Activated CD4-positive, alpha-beta T cell treated with anti-CD3 and anti-CD28 coated beads, Interleukin-2, Interleukin-4, amounts not matched to agents 100 ng/mL and 50 ng/mL, durations not matched to agents 16 hours and 8 hours (primary cell): ENCODE measurements at places on chromosomes 4 and X.

GRCh38 chr4:142110136-142110535 lies 473.8 kb downstream of the IL15 start:
- no peak for DNase-seq

DNA sequence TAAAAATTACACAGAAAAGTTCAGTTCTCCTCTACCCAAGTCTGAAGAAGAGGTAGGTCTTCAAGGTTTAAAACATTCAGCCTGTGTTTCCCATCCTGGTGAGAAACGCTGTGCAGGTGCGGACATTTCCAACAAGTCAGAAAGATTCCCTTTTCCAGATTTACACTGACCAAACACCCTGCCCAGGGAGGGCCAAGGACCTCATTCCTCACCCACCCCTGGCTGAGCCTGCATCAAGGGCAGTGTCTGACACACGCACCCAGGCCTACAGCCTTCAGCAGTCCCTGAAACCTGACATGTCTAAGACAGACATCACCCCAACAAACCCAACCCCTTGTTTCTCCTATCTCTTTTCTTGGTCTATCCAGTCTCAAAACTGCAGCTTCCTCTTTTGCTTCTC lies 105.9 kb downstream of the APBB2 start:
- DNase-seq, result no peak

- no peak for DNase-seq
These were observed 30.6 kb downstream of the ANK2 start for GRCh38 chr4:113080050-113080449.

GRCh38 chr4:79695848-79696247 lies 287.8 kb upstream of the GK2 start:
- DNase-seq, result no peak
